Right renal pelvis (tissue), 4 donors: ENCODE measurements at places on chromosomes 5 and 9.

GRCh38 chr5:89706731-89707130 lies 702.8 kb downstream of the CETN3 start:
- no peak for DNase-seq

- DNase-seq: no peak
Observed at GRCh38 chr9:104836235-104836634, 72.3 kb downstream of the NIPSNAP3B start.

DNA sequence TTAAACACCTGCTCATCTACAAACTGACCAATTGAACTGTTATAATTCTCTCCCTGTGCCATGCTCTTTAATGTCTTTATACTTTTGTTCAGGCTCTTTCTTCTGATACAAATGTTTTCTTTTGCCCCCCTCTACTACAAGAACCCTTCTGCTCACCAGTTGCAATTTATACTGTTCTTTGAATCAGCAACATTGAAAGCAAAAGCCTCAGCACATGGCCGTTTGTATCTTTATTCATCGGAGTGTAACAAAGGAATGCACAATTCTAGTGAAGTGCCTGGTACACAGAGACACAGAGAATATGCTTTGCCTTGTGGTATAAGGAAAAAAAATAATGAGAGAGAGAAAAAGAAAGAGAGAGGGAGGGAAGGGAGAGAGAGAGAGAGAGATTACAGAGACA lies 547.1 kb downstream of the CDH12 start:
- no peak for DNase-seq

GRCh38 chr9:127578952-127579853 lies 32.9 kb upstream of the STXBP1 start:
- DNase-seq: no peak

DNA sequence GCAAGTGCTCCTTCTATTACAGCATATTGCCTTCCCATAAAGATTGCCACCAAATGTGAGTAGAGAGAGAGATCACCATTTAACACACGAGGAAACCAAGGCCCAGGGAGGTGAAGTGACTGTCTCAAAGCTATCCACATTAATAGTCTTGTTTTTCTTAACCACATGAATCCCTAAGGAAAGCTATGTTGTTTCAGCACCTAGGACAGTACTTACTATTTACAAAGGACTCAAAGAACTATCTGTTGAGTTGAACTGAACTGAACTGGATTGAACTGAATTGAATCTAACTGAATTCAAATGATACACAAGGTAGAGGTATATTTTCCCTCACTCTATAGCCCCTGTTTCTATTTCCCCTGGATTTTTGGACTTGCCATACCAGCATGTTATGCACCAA lies 430.4 kb downstream of the CAAP1 start:
- no peak for DNase-seq

DNA sequence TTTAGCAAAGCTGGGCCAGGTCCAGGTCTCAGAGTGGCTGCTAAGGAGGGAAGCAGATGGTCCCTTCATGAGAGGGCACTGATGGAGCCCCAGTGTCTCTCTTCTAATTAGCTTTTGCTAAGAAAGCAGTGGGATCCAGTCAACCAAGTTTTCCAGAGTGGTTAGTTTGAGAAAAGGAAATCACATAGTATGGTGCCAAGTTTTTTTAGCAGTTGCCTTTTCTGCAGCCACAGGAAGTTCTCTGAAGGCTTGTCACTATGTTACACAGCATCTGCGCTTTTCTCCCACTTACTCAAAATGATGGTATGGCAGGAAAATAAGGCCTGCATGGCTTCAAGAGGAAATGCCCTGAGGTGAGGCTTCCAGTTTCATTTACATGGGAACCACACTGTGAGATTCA lies 331.5 kb upstream of the ZNF462 start:
- DNase-seq: no peak

DNA sequence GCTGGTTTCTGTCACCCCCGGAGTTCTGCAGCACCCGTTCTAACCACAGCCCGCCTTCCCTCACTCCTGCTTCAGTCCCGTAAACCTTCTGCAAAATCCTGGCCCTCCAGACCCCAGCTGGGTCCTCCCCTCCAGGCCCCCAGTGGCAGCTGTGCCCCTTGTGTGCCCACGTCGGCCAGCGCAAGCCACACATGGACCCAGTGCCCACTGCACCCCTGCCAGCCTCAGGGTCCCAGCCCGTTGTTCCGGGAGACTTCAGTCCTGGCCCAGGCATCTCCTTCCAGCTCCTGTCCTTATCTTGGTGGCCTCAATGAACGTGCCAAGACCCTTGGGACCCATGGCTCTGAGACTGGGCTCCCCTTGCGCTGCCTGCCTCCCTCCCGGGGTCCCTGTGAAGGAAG lies 43.2 kb downstream of the EXD3 start:
- no peak for DNase-seq

GRCh38 chr5:135450336-135450735 lies 1.8 kb downstream of the TIFAB start:
- no peak for DNase-seq

DNA sequence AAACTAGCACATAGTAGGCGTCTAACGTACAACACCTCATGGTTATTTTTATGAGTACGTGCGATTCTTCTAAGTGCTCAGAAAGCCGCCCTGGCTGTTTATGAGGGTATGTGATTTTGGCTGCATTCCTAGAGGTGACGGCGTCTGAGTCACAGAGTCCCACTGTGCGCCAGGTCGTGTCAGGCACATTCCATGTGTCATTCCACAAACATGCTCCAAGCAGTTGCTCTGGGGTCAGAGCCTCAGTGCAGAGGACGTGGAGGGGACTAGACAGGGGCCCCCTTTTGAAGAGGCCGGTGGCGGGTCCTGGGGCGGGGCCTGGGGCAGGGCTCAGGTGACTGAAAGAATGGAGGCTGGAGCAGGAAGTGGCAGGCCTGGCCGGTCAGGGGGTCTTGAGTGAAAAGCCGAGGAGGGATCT lies 51.9 kb downstream of the NEK6 start:
- no peak for DNase-seq

GRCh38 chr5:134106991-134107701 lies 7.3 kb upstream of the TCF7 start:
- DNase-seq: no peak

- DNase-seq: no peak
Observed at GRCh38 chr5:33329891-33330290, 110.9 kb upstream of the TARS1 start.

DNA sequence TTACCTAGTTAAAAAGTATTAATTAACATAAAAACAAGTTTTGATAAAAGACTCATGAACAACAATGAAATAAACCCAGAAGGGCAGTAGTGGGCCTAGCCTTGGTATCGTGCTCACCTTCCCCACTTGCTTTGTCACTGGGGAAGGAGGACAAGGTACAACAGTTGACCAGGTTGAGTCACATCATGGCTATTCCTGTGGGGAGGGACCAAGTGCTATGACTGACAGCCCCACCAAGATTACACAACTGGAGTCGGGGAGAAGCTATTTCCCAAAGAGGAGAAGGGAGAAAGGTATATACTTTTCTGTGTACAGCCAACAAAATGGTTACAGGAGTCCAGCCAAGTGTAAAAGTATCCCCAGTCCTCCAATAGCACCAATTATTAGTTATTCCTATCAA lies 251.3 kb upstream of the RFX3 start:
- no peak for DNase-seq

DNA sequence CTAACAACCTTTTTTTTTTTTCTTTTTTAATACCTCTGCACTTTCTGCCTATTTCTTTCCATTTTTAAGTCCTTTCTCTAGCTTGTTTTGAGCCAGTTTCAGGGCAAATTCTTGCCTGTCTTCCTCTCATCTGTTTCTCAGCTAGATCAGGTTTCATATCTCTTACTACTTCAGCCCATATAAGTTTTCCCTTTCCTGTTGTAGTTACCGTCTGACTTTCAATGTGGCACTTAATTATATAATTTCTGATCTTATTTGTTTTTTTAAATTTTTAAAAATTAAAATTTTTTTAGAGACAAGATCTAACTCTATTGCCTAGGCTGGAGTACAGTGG lies 104.7 kb upstream of the ELL2 start:
- no peak for DNase-seq

DNA sequence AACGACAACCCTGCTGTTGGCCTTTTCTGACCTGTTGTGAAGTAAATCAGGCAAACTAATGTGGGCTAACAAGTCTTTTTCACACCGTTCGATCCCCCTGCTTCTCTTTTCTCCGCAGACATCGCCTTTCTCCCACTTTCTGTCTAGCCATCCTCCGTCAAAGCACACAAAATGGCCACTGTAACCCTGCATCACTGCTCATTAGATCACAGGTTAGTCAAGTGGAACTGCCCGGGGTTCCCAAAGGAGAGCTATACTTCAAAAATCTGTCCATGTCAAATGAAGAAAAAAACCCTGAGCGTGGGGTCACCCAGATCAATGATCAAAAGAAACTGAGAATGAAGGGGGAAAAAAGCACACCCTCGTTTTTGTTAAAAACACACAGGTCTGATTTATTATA lies 212.1 kb downstream of the ARL15 start:
- no peak for DNase-seq

DNA sequence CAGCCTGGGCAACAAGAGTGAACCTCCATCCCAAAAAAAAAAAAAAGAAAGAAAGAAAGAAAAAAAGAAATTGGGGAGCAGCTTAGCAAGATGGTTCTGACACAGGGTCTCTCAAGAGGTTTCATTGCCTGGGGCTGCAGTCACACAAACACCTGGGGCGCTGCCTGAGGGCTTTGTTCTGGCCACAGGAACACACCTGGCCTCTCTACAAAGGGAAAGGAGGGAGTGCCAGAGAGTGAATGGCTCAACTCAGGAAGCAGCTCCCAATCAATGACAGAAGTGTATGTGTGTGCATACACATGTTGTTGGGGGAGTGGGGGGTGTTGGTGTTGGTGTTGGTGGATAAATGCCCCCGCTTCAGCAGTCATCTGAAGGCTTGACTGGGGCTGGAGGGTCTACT lies 32.4 kb upstream of the CTNNA1 start:
- no peak for DNase-seq

- no peak for DNase-seq
Observed at GRCh38 chr5:154207204-154207603, 16.7 kb downstream of the GALNT10 start.

GRCh38 chr9:33374634-33375237 lies 27.6 kb downstream of the AQP7 start:
- peak; percentile 77 for DNase-seq

GRCh38 chr5:167671176-167671575 lies 620.3 kb upstream of the WWC1 start:
- DNase-seq: no peak

- no peak for DNase-seq
Observed at GRCh38 chr5:128483738-128484137, 54.3 kb downstream of the FBN2 start.

GRCh38 chr5:73693573-73694061 lies 67.6 kb downstream of the ARHGEF28 start:
- no peak for DNase-seq
